ENCODE measurements at places on chromosomes 2 and 18.

DNA sequence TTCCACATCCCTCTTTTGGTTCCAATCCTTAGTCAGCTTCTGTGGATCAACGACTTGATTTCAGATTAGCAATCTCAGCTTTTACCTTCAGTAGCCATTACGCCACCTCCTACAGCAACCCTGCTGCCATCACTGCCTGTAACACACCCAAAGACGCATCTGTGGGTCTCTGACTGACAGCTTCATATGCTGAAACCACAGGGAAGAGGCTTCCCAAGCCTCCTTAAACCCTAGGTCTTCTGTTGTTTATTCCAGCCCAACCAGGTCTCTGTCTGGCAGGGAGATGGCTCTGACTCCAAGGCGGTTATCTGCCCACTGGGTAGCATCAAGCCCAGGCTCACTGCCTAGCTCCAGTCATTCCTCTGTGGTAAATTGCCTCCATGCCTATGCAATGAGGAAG, 28.6 kb upstream of the TRIB2 start:
- DNase-seq = no peak

GRCh38 chr2:233059797-233060500, at the start of gene INPP5D:
Gene INPP5D, plus strand, starts transcription at chr2:233060342. Its CDS starts 137 bp downstream, at chr2:233060479.
- peak; percentile 54 for DNase-seq

GRCh38 chr18:75169411-75169810, 39.5 kb downstream of the PTGR3 start:
- DNase-seq = no peak

GRCh38 chr2:74226648-74227213, 28.3 kb downstream of the MTHFD2 start:
- DNase-seq = no peak

GRCh38 chr2:148238561-148238960, 217.7 kb downstream of the MBD5 start:
- DNase-seq = no peak

GRCh38 chr2:207161247-207162123, 4.3 kb downstream of the KLF7 start:
- no peak for DNase-seq

- DNase-seq = no peak
Measured at GRCh38 chr18:11154368-11154989, 5.1 kb upstream of the PIEZO2 start.

- DNase-seq = no peak
Measured at GRCh38 chr2:135689679-135690078, 52.0 kb upstream of the UBXN4 start.

DNA sequence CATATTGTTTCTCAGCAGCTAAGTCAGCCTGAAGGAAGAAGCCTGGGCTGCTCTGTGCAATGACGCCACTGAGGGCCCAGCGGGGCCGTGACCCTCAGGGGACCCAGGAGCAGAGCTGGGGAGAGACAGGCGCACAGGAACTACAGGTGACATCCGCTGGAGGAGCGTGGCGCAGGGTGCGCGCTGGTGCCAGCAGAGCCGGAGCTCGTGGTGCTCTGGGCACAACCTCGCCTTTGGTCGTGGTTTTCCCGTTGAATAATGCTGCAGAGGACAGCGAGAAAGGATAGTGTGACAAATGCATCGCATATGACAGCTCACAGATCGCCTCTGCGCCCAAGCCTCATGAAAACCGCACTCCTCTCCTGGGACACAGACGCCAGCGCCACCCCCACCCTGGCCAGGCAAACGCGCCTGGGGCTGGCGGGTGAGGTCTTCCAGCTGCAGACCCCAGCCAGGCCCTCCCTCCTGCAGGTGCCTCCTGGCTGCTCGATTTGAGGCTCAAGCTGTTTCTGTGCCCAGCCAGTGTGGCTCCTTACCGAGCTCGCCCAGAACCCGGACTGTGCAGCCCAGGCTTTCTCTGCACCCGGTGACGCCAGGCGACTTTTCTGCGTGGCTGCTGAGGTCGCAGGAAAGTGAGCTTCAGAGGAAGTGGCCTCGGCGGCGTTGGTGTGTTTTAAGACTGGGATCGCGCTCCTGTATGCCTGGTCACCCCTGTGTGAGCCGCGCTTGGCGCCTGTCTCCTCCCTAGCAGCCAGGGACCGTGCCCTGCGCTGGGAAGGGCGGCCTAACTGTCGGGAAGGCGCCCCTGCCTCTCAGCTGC, 583.1 kb upstream of the HS6ST1 start:
- DNase-seq = no peak

- no peak for DNase-seq
Measured at GRCh38 chr2:168758970-168759820, 43.2 kb upstream of the NOSTRIN start.

DNA sequence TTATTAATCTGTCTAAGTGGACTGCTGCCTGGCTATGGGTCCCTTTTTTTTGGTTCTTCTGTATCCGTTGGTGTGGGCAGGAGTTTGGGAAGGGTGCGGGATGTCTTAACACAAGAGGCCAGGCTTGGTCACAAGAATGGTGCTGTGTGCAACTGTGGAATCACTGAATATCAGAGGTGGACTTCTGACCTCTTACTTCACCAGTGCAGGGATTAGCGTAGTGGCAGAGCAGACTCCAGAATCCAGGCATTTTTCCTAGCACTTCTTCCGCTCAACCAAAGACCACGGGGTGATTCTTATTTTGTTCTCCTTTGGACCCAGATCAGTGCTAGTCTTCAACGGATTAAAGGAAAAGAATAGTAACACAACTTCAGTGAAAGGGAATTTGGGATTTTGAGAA, 254.3 kb upstream of the TNP1 start:
- DNase-seq = no peak

DNA sequence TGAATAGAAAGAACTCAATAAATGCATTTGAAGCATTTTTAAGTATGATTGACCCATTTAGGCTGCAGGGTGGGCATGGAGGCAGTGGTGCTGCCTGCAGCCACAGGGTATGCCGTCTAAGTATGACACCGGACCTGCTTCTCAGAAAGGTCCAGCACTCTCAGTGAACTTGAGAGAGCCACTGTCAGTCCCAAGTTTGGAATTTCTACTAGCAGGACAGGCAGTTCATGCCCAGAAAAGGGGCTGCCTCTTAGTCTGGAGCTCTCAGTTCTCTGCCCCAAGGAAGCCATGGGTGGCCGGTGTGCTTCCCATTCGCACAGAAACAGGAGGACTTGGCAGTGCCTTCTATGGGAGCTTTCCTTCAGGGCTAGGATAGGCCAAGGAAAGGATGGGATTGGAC, 24.0 kb upstream of the MYCN start:
- DNase-seq = no peak

- DNase-seq = no peak
Measured at GRCh38 chr2:187874786-187875185, 320.6 kb upstream of the TFPI start.

GRCh38 chr2:152638056-152638455, 79.2 kb downstream of the PRPF40A start:
- no peak for DNase-seq

DNA sequence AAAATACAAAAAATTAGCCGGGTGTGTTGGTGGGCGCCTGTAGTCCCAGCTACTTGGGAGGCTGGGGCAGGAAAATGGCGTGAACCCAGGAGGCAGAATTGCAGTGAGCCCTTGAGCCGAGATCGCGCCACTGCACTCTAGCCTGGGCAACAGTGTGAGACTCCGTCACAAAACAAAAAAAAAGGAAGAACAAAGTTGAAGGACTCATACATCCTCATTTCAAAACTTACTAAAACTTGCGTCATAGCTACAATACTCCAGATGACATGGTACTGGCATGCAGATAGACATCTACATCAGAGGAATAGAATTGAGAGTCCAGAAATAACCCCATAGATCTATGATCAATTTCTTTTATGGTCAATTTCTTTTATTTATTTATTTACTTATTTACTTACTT, 13.6 kb upstream of the CYP27C1 start:
- DNase-seq = no peak

DNA sequence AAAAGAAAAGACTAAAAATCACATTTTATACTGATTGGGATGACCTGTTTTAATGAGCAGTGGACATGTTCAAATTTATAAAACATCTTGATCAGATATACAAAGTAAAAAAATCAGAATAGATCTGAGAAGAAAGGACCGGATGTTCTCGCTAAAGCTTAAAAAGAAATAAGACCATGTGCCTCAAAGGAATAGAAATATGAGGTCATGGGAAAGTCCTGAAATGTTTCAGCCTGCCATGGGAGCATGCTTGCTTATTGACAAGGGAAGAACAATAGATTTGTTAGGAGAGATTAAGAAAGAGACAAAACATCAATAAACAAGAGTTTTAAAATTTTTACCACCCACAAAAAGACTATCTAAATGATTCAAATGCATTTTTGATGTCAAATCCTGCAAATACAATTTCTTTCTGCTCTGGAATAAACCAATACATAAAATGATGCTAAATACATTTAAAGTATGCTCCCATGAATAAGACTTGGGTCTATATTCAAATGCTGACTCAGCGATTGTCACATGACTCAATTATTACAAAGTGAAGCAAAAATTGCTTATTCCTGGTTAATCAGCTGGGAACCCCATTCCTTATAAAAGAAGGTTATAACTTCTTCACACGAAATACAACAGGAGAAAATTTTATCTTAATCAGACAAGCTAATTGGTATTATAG, 633.9 kb upstream of the PKDCC start:
- no peak for DNase-seq

- DNase-seq = no peak
Measured at GRCh38 chr18:77341527-77342325, 92.1 kb downstream of the GALR1 start.

- DNase-seq = no peak
Measured at GRCh38 chr2:101879466-101879865, 112.3 kb upstream of the IL1R2 start.

DNA sequence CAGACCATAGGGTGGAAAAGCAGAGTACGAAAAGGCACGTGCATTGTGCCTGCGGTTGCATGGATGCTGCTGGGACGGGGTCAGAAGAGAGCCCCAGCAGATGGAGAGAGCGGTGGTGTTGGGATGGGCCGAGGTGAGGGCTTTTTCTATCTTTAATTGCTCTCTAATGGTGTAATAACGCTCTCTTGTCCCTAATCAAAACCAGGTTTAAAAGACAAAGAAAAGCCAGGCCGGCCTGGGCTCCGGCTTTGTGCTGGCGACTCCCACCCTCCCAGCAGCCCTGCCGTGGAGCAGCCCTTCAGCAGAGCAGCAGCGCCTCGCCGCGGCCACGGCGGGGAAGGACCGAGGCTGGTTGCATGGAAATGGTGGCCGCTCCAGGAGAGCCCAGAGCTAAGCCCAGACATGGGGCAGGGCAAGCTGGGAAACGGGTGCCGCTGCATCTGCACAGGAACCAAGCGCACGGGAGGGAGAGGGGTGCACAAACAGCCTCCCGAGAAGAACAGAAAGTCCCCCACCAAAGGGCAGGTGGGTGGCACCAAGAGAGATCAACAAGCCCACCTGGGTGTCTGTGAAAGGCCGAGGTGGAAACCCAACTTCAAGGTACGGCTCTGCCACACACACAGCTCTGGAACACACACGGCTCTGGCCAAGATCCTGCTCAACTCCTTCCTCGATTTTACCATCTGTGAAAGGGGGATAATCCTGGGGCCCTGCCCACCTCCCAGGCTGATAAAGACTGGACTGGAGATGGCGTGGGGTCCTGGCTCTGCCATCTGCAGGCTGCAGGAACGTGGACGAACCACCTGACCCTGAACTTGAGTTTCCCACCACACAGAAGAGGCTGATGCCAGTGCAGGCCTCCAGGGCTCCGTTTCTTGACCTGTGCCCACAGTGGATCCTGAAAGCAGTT, 15.0 kb downstream of the HS1BP3 start:
- DNase-seq = no peak

GRCh38 chr2:205964111-205964761, 121.7 kb downstream of the INO80D start:
- no peak for DNase-seq

DNA sequence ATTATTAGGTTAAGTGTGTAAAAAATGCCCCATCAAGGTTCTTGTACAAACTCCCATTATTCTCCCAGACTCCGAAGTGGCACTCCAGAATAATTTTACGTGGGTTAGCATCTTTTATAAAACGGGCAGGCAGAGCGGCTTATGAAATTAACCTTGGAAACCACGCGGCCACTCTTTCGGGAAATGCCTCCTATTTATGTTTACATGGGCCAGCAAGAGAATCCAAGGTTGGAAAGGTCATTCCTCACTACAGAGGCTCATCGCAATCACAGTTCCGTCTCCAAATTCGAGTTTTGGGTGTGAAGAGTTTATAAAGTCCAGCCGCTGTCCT, 1.2 kb upstream of the IMPA2 start:
- DNase-seq = no peak

GRCh38 chr2:53727921-53728320, 39.7 kb upstream of the CHAC2 start:
- DNase-seq = no peak

- DNase-seq = no peak
Measured at GRCh38 chr2:157364257-157364974, 38.8 kb upstream of the ERMN start.

DNA sequence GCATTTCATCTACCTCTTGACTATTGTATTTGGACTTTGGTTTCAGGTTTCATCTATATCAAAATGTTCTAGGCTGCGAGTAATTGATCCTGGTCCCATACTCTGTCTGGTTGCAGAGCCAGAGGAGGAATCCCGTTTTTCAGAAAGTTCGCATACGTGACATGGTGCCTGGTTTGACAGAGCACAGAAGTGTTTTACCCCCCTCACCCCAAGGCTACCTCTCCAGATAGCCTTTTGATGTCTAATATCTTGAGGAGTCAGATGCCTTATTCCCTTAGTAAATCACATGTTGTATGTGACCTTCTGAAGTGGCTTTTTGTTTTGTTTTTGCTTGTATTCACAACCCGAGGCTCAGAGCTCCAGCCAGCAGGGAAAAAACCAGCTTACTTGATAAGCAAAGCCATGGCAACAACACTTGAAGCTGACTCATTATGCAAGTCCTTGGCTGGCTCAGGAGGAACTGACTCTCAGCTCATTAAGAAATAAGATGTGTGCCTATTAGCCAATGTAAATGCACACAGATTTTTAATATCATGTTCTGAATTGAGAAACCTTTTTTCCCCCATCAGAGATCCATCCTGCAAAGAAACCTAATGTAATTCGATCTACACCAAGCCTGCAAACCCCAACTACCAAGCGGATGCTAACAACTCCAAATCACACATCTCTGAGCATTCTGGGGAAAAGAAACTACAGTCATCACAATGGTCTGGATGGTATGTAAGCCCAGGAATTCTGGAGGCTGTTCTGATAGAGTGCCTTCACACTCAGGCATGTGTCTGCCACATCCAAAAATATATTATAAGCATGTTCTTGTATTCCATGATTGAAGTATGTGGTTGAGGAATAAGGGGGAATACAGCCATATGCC, 41.4 kb downstream of the OXER1 start:
- DNase-seq = no peak

DNA sequence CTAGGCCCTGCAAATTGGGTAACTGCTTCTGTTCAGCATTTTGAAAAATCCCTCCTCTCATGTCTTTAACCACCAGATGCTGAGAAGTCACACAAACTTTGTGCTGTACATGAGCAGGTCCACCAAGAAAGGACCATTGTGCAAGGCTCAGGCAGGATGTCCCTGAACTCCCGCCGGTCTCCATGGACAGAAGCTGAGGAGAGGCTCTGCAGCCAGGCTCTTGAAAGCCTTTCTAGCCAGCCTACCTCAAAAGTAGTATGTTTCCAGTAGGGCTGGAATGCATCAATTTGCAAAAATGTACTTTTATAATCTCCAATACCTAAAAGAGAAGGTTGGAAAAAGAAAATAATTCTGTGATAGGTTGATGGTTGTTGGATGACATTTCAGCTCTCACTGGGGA, 47.0 kb upstream of the SH3BP4 start:
- DNase-seq = no peak
